ENCODE measurements at places on chromosomes 11 and 22.

DNA sequence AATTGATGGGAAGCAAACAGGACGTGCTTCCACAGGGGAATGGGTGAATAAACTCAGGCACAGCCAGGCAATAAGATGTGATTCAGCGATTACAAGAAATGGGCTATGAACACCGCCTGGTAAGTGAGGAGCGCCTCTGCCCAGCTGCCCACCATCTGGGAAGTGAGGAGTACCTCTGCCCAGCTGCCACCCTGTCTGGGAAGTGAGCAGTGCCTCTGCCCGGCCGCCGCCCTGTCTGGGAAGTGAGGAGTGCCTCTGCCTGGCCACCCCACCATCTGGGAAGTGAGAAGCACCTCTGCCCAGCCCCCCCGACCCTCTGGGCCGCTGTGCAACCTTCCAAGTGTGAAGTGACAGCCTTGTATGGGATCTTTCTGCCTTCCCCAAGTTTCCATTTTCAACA lies 73.2 kb upstream of the PRR5 start:
- DNase-seq = no peak

DNA sequence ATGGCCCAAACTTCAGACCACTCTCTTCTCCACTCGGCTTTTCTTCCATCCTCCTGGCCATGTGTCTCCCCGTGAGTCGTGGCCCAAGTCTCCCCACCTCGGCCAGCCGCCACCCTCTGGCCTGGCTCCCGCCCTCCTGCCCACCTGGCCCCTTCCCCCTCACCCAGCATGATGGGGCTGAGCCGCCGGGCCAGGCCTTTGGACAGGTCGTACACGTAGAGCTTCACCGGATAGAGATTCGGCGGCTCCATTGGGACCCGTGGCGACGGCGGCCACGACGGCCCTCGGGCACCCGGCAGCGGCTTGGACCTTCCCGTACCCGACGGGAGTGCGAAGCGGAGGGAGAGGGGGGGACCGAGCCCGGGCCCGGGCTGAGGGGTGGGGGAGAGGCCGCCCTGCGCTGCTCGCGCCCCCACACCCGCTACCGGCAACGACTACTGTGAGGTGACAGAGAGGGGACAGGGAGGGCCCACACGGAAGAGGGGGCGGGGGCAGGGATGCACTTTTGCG lies at the start of gene DESI1:
TSS of gene DESI1 (minus strand) at position 455 of the 510 bp plus-strand sequence. CDS start at position 251, 204 bp downstream.
- DNase-seq = no peak

DNA sequence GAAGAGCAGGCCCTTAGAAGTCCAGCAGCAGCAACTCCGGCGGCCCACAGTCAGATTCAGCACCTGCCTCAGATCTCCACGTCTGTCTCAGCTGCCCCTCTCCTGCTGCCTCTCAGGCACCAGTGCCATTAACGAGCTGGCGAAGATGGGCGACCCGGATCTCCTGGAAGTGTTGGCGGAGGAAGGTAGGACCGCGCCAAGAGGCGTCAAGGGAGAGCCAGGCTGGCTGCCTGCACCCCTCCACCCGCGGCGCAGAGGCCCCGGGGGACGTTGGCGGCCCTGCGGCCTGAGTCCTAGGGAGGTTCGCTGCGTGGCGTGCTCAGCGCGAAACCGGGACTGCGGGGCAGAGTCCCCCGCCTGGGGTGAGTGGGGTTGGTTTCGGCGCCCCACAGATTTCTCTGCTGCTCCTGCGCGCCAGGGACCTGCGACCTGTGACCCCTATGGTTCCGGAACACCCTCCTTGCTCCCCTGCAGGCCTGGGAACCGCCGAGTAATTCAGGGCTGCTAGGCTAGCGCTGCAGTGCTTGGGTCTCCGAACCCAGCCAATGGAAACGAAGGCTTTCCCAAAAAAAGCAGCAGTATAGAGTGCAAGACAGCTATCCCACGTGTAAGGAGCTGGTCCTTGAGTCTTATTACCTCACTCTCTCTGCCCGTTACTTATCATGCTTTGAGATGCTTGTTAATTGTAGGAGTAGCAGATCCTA lies 615 bp downstream of the ANO5 start:
- DNase-seq = no peak

DNA sequence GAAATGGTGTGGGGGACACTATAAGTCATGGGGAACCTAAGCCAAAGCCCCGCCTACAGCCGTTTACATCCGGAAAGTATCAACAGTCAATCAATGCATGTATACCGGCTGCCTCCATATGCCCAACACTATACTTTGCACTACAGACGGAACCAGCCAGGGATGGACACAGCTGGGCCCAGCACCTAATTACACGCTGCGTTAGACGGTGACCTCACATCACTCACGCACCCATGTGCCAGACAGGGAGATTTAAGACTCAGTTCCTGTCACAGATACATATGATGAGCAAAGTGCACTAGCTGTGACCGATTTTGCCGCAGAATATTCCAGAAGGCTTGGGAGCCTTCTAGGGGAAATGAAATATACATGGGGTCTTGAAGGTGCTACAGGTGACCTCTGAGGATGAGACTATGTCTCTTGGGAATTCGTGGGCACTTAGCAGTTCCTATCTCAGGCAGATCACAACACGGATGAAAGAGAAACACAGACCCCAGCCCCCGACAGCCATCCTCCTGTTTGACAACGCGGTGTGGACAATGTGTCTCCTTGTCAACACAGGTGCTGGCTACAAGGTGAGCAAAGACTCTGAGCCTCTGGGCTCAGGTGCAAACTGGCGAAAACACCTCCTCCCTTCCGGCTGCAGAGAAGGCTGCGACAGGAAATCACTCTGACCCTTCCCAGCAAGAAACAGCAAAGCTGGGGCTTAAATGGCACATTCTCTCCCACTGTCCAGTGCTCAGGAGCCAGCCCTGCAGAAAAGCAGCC lies 8.0 kb downstream of the AHNAK start:
- DNase-seq = no peak

DNA sequence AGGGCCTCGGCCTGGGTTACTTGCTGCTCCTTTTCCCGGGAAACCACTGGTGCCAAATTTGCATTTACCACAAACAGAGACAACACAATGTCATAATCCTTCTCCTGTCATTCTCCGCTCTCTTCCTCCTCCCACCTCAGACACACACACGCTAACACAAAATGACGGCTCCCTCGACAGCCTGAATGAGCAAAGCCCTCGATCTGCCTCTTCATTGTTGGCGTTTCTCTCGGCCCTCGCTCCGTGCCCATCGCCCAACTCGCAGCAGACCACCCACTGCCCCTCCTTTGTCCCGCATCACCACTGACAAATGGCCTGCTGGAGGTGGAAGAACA lies 12.5 kb upstream of the TCF20 start:
- DNase-seq = no peak

All from AG09319 (cell line).